NCI-H526 treated with DMSO at 0.1 percent for 48 hours (cell line): ENCODE measurements at places on chromosomes 13 and 19.

DNA sequence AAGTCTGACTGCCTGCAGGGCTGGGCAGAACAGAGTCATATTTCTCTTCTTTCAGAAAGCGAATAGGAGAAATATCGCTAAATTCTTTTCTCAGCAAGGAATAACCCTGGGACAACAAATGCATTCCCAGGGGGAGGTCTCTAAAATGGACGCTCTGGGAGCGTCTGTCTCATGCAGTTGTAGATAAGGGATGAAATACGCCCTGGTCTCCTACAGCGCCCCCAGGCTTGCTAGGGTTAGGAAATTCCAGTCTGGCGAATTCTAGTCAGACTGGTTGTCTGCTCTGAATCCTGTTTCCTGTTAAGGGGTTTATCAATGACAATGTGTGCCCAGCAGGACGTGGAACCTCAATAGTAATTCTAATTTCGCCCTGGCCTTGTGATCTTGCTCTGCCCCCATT, 1214.1 kb downstream of the DIAPH3 start:
- no peak for DNase-seq

DNA sequence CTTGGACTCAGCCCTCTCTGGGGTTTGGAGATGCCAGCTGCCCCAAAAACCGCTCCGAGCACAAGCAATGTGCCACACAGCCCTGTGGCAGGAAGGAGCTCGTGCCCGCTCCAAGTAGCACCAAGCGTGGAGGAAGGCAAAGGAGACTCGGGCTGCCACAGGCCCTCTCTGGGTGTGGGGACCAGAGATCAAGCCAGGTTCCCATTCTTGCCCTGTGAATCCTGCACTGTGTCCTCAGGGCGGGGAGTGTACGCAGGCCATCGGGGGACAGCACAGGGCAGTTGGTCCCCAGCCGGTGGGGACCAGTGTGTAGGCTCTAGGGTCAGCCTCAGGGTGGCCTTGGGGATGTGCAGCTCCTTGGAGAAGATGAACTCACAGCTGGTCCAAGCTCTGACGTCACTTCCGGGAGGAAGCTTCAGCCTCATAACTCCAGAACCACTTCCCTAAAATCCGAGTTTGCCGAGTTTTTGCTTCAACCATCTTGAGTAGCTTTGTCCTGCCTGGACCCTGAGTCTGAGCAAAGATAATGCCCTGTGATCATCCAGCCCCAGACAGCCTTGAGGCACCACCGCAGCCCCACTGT, 9.3 kb upstream of the CPAMD8 start:
- DNase-seq, result no peak

DNA sequence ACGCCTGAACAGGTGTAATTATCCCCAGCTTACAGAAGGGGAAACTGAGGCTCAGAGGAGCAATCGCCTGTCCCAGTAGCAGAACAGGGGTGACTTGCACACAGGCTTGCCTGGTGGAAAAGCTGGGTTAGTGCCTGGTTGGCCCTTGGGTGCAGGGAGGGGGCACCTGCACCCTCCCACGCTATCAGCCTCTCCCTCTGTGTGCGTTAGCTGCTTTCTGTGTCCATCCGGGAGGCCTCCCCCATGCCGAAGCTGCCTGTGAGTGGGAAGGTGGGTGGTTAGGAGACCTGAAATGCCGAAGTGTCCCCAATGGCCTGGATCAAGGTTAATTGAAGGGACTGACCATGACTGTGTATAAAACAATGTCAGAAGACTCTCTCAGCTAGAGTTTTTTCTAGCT, 295.0 kb downstream of the ZNF536 start:
- no peak for DNase-seq

GRCh38 chr13:38473305-38473704, 123.7 kb downstream of the UFM1 start:
- DNase-seq, result no peak

GRCh38 chr19:19306191-19306590, 14.1 kb downstream of the SUGP1 start:
- no peak for DNase-seq

DNA sequence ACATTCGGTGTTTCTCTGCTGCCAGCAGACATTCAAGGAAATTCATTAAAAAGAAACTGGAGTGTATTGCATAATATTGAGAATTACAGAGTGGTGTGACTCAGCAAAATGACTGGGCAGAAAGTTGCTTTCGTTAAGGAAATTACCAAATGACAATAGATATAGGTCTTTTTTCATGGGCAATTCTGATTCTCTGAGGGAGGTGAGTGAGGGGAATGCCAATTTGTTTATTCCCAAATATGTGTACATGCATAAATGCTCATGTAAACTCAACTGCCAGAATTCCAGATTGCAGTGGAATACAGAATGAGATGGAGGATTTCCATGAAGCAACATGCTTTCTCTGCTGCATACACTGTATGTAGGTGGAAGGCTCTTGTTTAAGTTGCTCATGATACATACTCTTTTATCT, 1730.1 kb downstream of the SLITRK5 start:
- DNase-seq, result no peak

DNA sequence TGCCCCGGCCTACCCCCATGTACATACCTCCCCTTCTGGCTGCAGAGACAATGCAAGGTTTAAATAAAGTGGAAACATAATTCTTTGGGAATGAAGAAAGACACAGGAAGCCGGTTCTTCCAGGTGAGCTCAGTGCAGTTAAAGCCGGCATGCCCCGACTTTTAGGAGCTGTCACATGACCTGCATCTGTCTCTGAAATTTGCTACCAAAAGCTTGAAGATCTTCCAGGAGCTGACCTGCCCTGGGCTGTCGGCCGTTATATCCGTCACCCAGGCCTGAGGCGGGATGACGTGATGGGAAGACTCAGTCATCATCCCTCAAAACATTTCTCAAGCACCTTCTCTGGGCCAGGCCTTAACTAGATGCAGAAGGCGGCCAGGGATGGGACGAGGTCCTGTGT, 10.3 kb downstream of the RAB8A start:
- no peak for DNase-seq

- no peak for DNase-seq
Measured at GRCh38 chr13:106475852-106476251, 59.6 kb downstream of the EFNB2 start.
